ENCODE measurements at places on chromosomes 2 and 18. TPM values are rescaled to one million over a fixed set of nuclear protein-coding genes. Genes with fewer than 3 reads are reported as not detected.

DNA sequence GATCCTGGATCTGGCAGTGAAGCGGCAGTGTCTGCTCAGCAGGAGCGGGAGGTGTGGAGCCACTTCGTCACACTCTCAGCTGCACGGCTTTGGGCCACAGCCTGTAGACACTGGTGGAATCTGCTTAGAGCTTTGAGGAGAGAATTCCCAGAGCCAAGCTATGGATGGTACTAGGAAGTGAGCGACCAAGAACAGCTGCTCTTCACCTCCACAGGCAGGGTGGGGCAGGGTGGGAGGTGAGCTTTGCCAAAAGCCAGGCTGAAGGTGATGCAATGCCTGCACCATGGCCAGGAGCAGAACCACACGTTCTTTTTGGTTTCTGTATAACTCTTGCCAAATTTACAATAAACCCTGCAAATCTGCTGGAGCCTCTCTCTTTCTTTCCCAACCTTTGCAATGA is 226.1 kb downstream of the ANKRD30B start:
- peak; percentile 35 for DNase-seq

- DNase-seq: no peak
Measured at GRCh38 chr18:41818381-41819355, 136.4 kb upstream of the PIK3C3 start.

DNA sequence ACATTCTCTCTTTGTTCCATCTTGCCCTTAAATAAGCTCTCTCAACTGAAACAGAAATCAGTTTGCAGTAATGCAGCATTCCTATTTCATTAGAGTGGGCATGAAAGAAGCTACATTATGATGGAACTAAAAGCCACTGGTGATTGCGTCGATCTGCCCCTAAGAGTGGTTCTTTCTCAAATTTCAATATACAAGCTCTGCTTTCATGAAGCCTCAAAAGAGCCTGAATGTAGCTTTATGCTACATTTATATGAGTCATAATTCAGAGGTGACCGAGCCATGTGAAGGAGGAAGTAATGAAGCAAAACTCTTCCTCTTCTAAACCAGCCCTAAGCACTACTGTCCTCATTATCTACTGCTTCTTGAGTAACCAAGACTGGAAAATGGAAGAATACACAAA is 64.8 kb upstream of the CYTIP start:
- DNase-seq: no peak

- peak; percentile 49 for DNase-seq
Measured at GRCh38 chr18:36496022-36496421, 198.5 kb downstream of the FHOD3 start.

DNA sequence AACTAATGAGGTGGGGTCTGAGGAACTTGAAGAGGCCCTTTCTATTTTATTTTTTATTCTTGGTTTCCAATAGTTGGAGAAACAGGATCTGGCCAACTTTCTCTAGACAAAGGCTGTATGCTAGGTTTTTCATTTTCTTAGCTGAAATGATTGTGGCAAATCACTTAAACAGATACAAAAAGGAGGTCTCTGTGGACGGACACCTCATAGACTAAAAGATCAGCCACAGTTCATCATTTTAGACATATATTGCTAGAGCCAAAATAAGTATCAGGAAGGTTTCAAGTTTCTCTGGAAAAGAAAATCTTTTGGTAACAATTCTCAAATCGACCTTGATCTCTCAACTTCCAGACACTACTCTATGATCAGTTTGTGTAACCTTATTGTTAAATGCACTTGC is 224.5 kb upstream of the REV1 start:
- no peak for DNase-seq

DNA sequence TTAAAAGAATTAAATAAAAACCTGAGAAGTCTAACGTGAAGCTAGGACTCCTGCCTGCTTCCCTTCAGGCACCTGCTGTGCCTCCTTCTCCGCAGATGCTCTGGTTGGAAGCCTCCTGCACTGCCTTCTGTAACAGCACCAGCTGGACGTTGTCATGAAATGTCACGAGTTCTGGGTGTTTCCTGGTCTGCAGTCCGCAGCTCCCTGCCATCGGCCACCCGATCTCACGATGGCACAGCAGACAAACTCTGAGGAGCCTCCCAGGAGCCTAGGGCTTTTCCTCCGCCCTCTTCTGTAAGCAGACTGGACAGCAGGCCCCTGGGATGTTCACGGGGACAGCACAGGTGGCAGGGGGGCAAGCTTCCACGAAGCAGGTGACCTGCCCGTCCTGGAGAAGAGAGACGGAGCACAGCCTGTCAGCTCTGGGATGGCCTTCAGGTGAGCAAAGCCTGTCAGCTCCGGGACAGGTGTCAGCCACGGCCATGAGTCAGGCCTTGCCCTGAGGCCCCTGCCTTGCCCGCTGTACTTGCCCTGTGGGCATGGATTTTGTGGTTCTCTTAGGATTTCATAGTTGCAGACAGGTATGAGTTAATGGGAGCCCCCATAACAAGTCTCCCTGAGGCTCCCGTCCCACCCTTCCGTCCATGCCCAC is 110.3 kb downstream of the PXDN start:
- no peak for DNase-seq

GRCh38 chr18:26574958-26575864 is 26.9 kb upstream of the KCTD1 start:
- DNase-seq: peak; percentile 73

DNA sequence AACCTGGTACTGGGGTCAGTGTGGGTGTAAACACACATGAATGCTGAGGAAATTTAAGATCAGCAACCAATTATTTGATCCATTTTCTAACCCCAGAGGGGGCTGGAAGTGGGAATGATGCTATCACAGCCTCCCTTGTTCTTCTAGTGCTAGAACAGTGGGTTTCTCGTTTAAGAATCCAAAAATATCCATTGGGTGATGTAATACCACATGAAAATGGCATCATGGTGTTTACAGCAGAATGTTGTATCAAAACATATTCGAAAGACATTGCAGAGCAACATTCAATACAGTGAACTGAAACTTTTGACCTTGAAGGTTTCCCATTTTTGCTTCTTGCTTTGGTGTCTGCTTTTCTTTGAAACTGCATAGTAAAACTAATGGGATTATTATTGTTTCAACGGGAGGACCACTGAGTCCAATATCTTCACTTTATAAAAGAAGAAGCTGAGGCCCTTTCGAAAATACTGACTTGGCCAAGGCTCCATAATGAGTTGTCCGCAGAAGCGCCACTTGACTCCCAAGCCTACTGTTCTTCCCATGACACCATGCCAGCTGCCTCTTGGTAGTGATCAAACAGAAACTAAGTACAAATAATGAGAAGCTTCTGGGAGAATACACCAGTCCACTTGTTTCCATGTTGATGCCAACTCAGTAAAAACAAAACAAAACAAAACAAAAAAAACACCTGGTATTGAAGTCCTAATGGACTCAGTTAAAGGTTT is 106.1 kb downstream of the COLEC12 start:
- no peak for DNase-seq

DNA sequence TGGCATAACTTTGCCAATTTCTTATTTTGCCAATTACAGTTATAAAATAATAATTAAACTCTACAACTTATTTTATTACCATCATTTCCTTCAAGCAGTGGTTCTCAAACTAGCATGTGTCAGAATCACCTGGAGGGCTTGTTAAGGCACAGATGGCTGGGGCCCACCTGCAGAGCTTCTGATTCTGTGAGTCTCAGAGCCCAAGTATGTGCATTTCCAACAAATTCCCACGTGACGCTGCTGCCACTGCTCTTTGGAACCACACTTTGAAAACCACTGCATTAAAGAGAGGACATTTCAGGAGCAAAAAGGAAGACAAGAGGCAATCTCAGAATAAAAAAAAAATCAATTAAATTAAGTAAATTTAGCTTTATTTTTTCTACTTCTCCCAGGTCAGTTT is 94.0 kb upstream of the HNRNPA3 start:
- DNase-seq: no peak

The SOWAHC gene
- 9.3 TPM for total RNA-seq

The NFU1 gene
- total RNA-seq: 171 TPM

All from fibroblast of the aortic adventitia (primary cell).